CD4-positive, alpha-beta T cell treated with Interleukin-21 for 1 hour (primary cell): ENCODE measurements at places on chromosomes 4 and X.

DNA sequence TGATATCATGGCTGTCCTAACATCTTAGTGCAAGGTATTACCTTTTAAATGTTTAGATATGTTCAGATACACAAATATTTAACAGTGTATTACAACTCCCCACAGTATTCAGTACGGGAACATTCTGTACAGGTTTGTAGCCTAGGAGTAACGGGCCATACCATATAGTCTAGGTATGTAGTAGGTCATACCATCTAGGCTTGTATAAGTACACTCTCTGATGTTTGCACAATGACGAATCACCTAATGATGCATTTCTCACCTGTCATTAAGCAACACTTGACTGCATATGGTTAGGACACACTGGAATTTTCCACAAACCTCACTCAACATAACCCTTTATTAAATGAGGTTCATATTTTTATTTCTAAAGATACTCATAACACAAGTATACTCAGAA, 67.7 kb downstream of the THOC2 start:
- no peak for DNase-seq

DNA sequence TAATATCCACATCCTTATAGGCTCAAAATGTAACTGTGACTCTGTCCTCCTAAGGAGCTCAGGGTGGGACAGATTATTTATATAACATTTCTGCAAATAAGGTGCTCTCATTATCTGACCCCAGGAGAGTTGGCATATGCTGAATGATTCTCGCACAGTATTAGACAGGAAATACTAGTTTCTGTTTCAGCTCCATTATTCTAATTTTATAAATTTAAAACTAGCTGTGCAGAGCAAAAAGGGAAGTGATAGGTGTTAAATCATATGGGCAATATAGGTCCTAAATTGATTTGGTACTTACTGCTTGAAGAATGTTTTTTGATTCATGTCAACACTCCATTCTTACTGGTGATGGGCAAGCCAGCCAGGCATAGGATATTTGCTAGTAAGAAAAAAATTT, 141.5 kb downstream of the GLRA2 start:
- no peak for DNase-seq

- no peak for DNase-seq
Observed at GRCh38 chrX:41145920-41146608, 60.8 kb downstream of the USP9X start.

GRCh38 chr4:55323375-55323774, 22.7 kb upstream of the SRD5A3 start:
- DNase-seq: no peak

- DNase-seq: no peak
Observed at GRCh38 chr4:141022111-141022695, 111.1 kb downstream of the RNF150 start.

GRCh38 chr4:186685767-186686183, 37.9 kb downstream of the FAT1 start:
- no peak for DNase-seq

DNA sequence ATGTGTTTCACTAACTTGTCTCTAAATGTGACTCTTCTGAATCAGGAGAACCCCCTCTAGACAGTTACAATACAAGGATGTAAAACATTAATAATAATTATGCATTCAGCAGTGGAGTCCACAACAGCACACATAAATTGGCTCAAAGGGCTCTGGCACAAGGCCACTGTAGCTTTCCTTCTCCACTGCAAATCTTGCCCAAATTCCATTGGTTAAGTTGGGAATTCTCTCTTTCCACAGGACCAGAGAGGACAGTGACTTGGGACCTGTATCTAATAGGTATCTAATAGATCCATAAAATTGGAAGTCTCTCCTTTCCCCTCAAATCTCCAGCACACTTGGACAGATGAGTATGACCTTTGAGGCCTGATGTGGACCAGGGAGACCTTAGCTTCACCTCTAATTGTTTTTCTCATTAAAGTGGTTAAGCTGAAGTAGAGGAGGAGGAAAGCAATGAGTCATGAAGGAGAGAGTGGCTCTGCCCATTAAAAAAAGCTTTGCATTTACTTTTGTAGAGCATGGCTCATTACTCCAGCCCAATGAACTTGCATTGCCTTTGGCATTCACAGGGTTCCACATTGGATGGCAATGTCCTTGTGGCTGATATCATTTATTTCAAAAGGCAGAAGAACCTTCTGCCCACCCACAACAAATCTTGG, 72.3 kb upstream of the SH3RF1 start:
- no peak for DNase-seq

- no peak for DNase-seq
Observed at GRCh38 chrX:44156726-44157125, 183.5 kb upstream of the NDP start.

DNA sequence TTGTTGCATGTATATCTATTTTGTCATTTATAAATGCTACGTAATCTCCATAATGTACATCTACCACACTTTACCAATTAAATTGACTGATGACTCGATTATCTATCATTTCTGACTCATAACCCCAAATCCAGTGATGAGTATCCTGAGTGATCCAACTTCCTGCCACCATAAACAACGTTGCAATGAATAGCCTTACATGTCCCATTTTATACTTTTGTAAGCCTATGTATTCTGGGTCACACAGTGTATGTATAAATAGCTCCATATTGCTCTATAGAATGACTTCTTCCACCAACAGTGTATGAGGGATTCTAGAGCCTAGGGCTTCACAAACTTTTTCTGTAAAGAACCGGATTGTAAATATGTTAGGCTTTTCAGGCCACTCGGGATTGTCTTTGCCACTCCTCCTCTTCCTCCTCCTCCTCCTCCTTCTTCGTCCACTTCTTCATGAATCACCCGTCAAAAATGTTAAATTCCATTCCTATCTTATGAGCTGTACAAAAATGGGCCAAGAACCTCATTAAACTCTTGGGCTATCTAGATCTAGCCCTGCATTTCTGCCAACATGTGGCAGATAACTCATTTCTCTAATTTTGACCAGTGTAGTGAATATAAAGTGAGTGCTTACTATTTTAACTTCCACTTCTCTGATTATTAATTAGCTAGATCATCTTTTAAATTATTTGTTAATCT, 672.2 kb upstream of the AMOT start:
- no peak for DNase-seq

DNA sequence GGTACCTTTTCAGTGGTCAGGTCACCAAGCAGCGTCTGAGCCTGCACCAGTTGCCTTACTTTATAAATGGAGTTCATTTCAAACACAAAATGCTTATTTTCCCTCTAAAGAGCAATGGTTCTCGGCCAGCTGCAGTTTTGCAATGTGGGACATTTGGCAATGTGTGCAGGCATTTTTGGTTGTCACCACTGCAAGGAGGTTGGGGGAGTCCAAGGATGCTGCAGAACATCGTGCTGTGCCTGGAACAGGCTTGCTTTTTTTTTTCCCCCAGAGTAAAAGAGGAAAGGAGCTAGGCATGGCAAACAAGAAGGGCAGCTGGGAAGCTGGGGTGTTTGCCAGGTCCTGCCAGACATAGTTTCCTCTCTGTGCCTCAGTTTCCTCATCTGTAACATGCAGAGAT, 115.6 kb downstream of the GPR143 start:
- no peak for DNase-seq

DNA sequence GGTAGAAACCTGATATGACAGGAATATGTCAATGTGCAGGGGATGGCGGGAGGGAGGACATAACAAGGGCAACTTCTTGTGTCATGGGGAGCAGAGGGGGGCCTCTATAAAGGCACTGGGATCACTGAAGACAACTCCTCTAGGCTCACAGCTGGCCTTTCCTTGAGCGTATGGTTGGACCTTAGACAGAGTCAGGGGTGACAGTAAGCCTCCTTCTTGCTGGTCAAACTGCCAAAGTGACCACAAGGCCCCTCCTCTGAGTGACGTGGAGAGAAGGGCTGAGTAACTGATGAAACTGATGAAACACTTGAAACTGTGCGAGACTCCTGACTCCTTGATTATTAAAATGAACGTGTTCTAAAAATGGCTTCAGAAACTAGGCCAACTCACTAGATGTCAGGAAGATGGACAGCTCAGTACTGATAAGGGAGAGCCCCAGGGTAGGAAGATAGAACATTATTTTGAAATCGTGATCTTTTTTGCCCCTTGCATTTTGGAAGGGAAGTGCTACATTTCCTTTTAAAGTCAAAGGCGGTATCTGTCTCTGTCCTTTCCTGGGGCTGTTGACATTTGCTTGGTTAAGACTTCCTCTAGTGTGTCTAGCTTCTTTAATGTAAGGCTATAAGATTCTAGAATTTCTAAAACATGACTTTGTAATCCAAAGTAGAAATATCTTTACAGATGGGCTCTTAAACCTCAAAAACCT, 1.6 kb downstream of the RAB33A start:
- no peak for DNase-seq

DNA sequence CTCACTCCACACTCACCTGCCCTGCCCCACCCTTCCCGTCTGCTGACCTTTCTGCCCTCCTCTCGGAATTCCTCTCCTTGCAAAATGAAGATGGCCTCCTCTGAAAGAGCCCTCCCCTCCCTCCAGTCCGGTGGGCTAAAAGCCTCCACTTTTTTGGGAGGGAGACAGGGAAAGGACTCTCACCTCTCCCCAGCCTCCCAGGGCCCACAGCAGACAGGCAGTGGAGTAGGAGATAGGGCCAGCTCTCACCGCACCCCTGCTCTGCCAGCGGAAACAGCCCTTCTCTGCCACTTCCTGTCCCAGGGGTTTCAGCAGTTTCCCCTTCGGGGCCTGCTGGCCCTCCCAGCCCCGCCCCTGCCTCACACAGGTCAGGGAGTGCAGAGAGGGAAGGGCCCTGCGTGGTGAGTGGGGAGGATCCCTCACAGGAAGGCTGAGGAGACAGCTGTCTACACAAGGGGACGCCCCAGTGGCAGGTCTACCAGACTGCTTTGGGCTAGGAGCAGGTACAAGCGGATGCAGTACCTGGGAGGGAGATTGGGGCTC, 18.2 kb downstream of the ELF4 start:
- DNase-seq: peak; percentile 92

DNA sequence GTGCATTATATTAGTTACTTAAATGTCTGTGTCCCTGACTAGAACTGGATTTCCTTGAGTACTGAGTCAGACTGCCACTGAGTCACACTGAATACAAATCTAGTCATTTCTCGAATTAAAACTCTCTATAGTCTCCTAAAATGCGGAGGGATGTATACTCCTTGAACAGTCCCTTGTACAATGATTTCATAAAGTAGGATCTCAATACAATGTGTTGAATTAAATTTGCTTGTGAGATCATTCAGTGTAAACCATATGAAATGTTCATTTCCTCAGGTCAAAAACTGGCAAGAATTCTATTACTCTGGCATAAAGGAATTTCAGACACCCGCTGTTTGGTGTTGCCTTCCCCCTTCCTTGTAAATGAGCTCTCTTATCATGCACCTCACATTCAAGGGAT, 17.5 kb upstream of the FAM241A start:
- DNase-seq: no peak

GRCh38 chrX:33385546-33385945, 174.2 kb upstream of the DMD start:
- DNase-seq: no peak

DNA sequence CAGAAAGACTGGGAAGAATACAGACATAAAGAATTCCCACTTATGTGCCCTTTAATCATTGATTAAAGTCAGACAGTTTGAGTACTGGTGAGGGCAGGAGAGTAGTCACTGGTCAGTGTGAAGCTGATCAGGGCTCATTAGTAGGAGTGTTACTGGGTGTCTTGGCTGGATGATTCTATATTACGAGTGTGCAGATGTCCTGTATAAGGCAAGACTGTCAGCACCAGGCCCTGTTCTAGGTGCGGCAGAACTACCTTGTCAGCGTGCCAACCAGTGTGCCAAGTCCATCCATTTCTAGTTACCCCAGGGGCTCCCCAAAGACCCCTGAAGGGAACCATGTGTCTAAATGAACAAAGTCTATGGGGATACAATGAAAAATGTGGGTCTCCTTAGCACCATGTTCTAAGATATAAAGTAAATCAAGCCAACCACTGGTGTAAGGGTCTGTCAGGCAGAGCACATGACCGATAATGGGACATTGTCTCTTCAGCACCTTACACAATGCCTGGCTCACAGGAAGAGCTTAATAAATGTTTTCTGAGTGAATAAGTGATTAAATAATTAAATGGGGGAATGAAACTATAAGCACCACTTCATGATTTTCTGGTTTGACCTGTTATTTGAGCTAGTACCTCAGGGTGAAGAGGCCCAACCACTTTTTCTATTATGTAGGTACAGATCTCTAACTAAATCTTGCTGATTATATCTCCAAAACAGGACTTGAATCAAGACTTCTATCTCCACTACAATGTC, 205.0 kb downstream of the CAMK2D start:
- DNase-seq: no peak

DNA sequence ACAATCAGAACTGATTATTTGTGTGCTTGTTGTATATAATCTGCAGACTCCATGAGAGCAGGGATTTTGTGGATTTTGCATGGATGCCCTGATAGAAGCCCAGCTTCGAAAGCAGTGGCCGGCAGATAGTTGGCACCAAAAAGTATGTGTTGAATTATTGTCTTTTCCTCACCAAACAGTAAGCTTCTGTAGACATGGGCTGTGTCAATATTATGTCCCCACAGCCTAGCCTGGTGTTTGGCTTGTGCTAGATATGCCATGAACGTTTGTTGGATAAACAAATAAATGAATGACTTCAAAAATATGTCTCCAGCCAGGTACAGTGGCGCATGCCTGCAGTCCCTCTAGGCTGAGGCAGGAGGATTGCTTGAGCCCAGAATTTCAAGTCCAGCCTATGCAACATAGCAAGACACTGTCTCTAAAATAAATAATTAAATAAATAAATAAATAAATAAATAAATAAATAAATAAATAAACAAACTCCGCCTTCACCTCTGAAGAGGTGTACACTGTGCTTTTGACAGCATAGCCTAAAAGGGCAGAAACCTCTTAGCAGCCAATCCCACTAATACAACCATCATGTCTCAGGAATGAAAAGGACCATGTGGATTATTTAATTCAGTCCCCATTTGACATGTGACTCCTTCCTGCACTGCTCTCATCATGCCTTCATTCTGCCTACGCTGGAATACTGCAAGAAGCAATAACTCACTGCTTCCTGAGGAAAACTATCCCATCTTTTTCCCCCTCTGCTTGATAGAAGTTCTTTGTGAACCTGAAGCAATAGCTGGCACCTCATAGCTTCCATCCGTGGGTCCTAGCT, 335.2 kb downstream of the FBXW7 start:
- DNase-seq: no peak

- no peak for DNase-seq
Observed at GRCh38 chr4:16977081-16977480, 78.6 kb upstream of the LDB2 start.

- no peak for DNase-seq
Observed at GRCh38 chr4:39323821-39324220, 42.3 kb downstream of the RFC1 start.

DNA sequence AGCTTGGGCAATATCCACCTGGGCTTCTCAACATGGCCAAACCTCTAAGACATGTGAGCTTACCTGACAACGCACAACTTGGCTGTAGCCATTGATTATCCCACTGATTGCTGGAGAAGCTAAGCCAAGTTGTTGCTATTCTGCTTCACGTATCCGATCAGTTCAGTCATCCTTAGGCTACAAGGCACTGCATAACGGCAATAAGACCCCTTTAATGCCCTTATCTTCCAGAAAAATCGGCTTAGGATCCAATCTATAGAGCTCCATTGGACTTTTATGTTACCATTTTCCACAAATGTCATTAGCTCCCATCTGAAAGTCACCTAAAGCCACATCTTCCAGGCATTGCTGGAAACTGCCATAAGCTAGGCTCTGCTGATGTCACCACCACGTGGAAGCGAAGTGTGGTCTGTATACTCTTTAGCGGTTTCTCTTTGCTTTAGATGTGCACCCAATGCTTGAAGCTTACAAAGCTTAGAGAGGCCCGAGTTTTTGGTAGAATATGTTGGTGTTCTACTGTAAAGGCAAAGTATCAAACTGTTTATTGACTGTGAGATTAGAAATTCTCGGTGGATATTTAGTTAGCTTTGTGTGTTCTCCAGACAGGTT, 163.1 kb downstream of the CPE start:
- no peak for DNase-seq
